ENCODE measurements at places on chromosomes 6 and 20.

- DNase-seq: no peak
Observed at GRCh38 chr6:84731401-84731800, 33.0 kb downstream of the TBX18 start.

DNA sequence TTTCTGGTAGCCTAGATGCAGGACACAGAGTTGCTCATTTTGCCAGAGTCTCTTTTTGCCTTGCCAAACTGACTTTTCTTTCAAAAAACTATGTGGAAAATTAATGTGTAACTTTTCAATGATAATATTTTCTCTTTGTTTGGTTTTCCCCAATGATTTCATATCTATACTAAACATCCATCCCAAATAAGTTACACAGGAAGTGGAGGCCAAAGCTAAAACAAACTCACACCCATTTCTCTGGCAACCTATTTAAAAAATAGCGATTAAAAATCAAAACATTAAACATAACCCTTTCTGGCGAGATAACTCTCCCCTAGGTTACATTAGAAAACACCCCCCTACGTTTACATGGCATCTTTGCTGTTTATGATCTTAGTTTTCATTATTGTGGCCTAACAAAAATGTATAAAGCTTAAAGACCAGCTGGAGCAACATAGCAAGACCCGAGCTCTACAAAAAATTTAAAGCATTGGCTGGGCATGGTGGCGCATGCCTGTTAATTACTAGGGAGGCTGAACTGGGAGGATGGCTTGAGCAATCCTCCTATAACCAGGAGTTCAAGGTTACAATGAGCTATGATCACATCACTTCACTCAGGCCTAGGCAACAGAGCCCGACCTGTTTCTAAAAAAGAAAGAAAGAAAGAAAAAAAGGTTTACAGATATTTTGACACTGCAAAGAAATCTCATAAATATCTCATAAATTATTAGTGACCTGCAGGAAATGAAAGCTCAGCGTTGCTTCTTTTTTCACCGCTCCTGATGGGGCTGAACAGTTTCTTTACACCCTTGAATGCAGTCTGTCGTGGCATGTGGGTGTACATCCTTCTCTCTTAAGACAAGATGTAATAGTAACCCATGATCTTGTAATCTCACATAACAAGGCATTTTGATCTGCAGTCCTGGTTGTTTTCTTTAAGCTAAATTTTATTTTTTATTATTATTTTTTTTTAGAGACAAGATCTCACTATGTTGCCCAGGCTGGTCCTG, 32.8 kb upstream of the CEP85L start:
- DNase-seq: no peak

GRCh38 chr20:3757268-3757667, 10.3 kb downstream of the ADISSP start:
- DNase-seq: no peak

DNA sequence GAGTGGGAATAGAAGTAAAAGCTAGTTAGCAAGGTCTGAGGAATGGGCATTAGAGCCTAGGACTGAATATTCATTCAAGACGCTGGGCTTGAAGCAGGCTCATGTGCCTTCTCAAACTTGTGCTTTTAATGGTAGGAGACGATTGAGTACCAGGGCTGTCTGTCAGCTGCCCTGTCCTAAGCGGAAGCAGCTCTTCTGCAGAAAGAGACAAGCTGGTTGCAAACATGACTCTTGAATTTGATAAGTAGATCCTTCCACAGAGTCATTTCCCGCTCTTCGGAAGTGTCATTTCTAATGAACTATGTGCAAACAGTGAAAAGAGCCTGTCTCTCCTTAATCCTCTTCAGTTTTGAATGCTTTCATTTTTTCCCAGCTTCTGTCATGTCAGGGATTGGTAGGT, 176.4 kb downstream of the TFAP2B start:
- DNase-seq: no peak

DNA sequence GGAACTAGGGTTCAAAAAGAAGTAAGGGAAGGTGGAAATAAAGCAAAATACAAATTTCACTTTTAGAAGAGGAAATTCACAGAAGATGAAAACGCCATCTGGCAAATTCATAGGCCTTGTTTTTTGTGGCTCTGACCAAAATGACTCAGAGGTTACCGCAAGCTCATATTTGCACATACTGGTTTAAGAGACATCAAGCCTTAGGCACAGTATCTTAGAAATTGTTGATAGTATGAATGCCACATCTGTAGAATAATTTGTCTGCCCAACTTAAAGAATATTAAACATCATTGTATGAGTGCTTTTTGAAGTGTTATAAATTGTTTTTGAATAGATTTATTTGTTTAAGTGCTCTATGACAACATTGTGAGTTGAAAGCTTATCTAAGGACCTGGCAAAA, 10.6 kb downstream of the TAAR1 start:
- no peak for DNase-seq

DNA sequence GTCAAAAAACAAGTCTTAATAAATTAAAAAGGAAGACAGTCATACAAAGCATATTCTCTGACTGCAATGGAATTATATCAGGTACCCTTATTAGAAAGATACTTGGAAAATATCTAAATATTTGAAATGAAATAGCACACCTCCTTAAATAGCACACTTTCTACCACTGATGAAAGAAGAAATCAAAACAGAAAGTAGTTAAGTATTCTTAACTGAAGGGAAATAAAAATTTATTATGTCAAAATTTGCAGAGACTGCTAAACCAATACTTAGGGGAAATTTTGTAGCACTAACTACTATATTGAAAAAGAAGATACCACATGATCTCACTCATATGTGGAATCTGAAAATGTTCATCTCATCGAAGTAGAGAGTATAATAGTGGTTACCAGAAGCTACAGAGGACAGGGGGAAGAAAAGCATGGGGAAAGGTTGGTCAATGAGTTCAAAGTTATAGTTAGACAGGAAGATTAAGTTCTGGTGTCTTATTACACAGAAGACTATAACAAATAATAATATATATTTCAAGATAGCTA, 112.2 kb downstream of the ASCC3 start:
- DNase-seq: no peak

- no peak for DNase-seq
Observed at GRCh38 chr6:37020381-37020780, 14.9 kb downstream of the FGD2 start.

GRCh38 chr20:36550790-36551299, 9.5 kb downstream of the MYL9 start:
- no peak for DNase-seq

DNA sequence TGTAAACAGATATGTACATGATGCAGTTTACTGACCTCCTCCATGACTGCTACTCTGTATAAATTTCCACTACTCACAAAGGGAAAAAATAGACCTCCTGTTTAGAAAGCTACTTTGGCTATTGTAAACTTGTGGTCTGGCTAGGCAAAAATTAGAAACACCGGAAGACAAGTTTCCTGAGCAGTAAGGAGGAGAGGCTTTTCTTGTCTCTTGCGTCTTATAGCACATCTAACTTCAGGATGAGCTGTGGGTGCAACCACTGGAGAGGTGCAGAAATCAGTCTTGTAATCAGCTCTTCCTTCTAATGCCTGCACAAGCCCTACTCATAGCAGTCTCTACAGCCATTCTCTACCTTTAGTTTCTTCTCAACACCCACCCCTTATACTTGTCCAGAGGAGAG, 296.5 kb upstream of the SLC35B3 start:
- DNase-seq: no peak

DNA sequence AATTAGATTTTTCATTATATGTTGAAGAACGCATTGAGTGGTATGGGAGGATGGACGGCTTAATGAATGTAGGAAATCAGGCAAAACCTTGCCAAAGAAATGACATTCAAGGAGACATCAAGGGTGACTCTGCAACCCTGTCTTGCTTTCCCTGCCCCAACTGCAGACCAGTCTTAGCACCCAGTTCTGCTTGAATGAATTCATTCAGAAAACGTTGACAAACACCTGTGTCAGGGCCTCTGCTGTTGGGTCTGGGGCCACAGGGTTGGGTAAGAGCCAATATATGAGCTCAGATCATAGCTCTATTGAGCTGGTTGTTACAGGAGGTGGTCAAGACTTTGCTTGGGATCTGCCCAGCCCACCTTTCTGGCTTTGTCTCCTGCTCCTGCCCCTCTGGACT, 7.7 kb upstream of the ASXL1 start:
- no peak for DNase-seq

- no peak for DNase-seq
Observed at GRCh38 chr6:45387236-45387635, 9.5 kb upstream of the SUPT3H start.

DNA sequence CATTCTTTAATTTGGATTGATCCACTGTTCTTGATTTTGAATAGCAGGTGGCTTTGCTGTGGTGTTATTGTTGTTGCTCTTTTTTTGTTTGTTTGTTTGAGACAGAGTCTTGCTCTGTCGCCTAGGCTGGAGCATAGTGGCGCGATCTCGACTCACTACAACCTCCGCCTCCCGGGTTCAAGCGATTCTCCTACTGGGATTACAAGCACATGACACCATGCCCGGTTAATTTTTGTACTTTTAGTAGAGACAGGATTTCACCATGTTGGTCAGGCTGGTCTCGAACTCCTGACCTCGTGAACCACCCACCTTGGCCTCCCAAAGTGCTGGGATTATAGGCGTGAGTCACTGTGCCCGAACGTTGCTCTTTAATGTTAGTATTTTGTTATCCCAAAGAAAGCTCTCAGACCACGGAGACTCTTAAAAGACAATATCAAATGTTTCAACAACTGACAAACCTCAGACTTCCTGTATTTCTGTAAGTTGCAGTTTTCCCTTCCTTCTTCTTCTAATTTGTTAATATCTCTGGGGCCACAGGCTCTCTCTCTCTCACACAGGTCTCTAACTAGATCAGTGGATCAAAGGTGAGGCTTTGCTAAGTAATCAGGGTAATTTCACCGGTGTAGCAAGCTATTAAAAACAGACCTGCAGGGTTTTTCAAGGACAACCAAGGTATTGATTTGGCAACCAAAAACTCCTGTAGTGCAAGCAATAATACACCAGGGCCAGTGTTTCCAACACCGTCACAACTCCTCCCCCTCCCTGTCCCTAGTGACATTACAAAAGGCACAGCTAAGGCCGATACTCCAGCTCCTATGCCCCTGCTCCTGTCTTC, 48.8 kb upstream of the ZNF217 start:
- DNase-seq: no peak

- no peak for DNase-seq
Observed at GRCh38 chr6:30041821-30042220, 19.2 kb upstream of the POLR1H start.

GRCh38 chr20:23052904-23053303, 3.4 kb upstream of the THBD start:
- no peak for DNase-seq

DNA sequence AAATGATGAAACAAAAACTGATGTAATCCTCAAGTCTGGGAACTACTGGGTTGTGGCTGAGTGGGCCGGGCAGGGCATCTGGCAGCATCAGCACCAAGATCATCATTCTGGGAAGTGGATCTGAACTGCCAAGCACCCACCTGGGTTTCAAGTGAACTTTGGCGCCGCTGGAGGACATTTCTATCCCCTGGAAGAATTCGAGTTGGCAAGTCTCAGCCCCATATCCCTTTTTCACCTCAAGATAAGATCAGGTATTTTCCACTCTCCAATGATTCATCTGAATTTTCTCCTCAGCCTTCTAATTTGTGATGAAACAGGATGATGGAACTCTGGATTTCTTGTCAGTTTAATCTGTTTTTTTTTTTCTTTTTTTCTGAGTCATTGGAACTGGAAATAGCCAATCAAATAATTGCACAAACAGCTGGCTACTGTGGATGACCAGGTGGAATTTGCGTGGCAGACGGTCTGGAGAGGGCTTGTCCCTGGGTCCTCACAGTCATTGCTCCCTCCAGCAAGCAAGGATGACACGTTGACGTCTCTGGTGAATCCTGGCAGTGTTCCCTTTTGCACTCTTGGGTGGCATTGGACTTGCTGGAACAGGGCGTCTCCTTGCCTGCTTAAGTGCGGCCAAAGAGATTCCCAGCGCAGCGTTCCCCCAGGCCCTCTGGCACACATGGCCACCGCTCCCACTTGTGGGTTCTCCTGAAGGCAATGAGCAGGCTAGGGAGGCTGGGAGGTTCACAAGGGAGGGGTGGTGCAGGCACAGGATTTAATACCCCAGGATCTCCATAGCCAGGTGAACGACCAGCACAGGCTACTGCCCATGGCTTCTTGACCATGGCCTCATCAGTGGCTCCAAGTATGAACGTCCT, 80.4 kb downstream of the DHX35 start:
- no peak for DNase-seq

DNA sequence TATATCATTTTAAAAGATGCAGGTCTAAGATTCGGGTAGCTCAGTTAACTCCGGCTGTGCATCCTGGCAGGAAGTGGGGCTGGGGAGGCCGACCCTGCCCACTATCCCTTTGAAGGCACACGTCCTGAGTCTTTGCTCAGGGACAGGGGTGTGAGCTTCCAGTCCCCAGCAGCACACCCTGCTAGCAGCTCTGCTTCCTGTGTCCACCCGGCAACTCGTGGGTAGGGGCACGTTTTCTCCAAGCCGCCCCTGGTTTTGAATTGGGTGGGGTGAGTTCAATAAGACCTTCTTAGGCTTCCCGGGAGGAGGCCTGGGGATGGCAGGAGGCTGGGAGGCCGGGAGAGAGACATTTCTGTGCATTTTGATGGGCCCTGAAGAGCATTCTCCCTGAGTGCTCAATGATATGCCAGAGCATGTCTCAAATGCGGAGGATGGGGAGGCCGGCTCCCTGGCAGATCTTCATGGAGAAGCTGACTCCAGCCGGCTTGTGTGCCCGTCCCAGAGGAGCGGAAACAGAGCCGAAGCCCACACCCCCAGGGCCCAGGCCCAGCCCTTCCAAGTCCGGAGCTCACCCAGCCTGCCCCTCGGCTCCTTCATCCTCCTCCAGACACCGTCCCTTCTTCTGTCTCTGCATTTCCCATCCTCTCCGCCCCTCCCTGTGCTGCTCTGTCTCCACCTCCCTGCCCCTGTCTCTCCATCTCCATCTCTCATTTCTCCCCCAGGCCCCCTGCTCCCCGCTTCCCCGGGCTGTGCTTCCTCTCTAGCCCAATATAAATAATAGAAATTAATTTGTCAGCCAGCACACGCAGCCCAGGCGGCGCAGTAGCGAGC, 36.3 kb upstream of the ZFAND3 start:
- no peak for DNase-seq

DNA sequence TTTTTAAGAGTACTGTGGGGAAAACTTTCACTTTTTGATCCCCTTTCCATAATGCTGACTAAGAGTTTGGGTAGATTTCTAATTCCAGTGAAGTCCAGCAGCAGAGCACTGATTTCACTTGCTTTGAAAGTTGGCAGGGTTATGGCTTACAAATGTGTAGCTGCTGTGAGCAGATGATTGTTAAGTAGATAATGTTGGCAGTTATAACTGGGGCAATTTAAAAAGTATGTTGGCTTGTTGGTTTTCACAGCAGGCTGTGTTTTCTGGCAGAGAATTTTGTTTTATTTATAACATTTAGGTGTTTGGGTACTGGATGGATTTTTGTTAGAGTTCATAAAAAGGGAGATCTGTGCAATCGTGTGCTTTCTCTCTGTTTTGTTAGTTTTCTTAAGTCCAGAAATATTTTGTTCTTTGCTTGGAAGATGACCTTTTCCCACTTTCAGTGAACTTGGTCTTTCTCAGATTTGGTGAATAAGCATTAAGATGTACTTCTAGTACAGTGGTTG, 31.4 kb downstream of the AFDN start:
- DNase-seq: no peak
